Left kidney (tissue), 8 donors: ENCODE measurements at places on chromosomes 5 and 9.
A peak's percentile ranks its signal among the peaks of the same experiment; 100 is the strongest.

DNA sequence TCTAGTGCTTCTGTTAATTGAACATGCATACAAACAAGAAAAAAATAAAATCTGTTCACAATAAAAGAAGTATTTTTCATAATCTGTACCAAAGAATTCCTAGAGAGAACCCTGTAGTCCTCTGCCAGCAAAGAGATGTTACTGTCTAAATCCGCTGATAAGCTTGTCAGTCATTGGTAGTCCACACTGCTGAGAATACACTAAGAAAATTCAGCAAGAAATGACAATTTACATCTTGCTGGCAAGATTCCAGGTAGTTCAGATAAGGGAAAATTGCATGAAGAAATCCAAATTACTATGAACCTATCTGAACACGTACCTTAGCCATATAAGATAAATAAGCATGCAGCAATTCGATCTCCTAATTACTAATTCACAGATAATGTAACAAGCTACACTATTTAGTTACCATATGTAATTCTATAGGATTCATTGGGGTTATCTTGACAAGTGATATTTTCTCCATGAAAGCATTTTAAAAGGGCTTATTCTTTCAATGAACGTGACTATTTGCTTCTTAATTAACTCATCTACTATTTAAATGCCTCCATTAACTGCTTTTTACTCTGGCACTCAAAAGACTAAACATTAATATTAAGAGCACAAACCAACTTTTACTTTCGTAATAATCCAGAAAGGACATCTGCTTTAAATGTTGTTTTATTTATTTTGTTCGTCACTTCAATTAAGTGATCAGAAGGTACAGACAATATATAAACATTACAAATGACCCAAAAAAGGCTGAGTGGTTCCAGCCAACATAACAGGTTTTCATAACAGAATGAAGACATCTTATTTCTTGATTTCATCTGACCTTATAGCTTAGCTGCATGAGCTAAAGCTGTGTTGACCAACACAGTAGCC is 9.7 kb downstream of the MPDZ start:
- DNase-seq = no peak

DNA sequence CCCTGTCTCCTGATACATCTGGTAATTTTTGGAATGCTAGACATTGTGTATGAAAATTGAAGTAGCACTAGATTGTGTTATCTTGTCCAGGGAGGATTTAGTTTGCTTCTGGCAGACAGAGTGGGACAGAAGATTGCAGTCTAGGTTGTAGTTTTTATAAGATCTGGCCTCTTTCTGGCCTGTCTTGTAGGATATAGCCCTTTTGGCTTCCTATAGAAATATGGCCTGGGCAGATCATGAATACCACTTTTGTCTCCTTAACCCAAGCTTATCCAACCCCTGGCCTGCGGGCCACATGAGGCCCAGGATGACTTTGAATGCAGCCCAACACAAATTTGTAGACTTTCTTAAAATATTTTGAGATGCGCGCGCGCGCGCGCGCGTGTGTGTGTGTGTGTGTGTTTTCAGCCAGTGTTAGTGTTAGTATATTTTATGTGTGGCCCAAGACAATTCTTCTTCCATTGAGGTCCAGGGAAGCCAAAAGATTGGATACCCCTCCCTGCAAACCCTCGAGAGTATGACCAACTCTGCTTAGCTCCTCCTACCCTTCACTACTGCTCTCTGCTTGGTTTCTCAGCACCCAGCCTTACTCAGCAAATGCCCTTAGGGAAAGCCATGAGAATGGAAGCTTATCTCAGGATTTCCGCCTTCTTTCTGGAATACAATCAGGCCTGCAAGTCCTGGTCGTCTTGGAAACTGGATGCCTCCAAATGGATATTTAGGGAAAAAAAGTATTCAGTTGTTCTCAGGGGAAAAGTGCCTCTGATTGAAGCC is 26.5 kb downstream of the ANKRD33B start:
- no peak for DNase-seq

DNA sequence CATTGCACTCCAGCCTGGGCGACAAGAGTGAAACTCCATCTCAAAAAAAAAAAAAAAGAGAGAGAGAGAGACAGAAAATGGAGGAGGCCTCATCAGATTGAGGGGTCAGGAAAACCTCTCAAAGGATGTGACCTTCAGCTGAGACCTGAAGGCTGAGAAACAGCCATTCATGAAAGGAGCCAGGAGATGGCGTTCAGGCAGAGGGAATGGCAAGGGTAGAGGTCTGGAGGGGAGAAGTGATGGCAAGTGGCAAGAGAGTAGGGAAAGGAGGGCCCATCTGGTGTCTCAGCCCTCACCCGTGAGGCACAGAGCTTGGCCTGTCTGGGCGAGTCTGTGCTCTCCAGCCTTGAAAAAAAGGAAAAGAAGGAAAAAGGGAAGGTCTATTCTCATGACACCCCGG is 17.0 kb downstream of the CAMK2A start:
- DNase-seq = no peak

DNA sequence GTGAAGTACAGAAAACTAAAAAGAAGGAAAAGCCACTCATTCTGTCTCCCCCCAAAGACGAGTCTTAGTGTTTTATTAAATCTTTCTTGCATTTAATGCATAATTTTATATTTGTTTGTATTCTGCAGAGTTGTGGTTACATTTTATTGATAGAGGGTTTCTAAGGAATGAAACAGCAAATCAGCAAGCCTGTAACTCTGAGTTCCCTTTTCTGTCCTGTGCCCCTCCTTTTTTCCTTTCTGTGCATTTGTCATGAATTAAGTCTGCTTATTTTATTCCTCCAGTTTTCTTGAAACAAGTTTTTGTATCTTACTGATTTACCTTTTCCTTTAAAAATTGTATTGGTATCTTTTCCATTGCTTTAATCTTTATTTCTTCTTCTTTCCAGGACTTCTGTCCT is 132.8 kb downstream of the MUSK start:
- DNase-seq = no peak

DNA sequence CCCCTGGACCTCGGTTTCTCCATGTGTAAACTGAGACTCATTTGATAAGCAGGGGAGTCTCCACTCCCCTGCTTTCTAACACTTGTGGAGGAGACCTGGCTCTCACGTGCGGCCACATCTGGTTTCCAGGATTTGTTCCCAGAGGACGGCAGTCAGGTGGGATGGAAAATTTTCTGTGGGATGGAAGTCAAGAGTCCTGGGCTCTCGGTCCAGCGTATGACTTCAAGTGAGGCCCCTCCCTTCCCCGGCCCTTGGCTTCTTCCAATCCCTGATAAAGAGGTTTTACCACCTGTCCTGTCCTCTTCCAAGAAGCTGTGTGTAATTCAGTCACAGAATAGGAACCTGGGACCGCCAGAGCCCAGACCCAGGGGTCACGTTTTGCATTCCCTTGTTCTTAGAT is 35.0 kb downstream of the TMOD1 start:
- DNase-seq = no peak

DNA sequence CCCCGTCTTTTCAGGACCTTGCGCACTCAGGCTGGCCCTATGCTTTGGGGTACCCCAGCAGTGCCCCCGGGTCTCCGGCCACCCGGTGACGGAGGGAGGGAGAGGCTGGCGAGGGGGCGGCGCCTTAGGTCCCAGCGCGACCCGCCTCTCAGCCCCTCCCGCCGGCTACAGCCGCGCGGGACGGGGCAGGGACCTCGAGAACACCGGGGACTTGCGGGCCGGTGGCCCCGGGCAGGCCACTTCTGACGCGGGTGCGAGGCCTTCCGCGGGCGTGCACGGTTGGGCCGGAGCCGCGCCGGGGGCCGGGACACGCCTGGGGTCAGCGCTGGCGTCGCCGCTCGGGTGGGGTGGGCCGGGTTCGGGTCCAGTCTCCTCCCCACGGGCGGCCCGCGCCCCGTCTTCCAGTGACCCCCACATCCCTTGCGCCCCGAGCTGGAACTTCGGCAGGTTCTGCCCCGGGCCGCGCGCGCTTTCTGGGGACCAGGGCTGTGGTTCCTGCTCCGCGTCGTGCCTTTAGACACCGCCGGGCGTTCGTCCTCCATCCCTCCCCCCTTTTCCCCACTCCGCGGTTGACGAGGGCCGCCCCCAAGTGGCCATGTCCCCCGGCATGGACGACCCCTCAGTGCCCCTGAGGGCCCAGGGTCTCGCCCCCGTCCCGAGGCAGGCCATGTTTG is 3.8 kb upstream of the SQSTM1 start:
- no peak for DNase-seq

- no peak for DNase-seq
Observed at GRCh38 chr5:59843511-59844213, 49.9 kb downstream of the PDE4D start.

GRCh38 chr9:114275246-114276004 is 47.5 kb upstream of the ORM1 start:
- DNase-seq = no peak

GRCh38 chr5:139696894-139697658 is 48.9 kb downstream of the CXXC5 start:
- DNase-seq = peak; percentile 82

DNA sequence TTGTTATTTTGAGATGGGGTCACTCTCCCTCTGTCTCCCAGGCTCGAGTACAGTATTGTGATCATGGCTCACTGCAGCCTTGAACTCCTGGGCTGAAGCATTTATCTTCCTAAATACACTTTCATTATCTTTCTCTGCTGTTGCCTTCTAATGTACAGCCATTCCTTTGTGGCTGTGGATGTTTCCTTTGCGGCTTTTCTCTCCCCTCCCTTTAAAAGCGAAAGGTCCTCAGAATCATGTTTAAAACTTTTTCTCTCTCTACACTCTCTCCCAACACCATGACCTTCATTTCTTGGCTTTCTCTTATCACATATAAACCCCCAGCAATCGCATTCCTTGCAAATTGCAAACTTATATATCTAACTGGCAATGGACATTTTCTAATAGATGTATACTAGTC is 1.6 kb downstream of the IFNA2 start:
- no peak for DNase-seq

- no peak for DNase-seq
Observed at GRCh38 chr5:95763941-95764340, 32.8 kb downstream of the RHOBTB3 start.

GRCh38 chr5:61673007-61673735 is 341.1 kb downstream of the ZSWIM6 start:
- peak; percentile 57 for DNase-seq

DNA sequence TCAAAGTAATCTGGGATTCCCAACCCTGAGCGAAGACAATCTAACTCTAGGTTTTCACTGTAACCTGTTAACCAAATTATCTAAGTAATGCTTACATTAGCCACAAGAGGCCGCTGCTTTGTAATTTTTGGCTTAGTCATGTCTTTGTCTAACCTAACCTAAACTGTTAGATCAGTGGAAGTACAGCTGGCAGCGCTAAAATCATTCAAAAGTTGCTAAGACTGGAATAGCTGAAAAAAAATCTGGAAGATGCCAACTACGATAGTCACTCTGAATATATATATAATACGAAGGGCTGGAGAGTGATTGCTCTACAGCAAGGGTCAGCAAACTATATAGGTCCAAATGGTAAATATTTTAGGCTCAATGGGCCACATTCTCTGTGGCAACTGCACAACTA is 60.2 kb downstream of the FBXO38 start:
- DNase-seq = peak; percentile 69

DNA sequence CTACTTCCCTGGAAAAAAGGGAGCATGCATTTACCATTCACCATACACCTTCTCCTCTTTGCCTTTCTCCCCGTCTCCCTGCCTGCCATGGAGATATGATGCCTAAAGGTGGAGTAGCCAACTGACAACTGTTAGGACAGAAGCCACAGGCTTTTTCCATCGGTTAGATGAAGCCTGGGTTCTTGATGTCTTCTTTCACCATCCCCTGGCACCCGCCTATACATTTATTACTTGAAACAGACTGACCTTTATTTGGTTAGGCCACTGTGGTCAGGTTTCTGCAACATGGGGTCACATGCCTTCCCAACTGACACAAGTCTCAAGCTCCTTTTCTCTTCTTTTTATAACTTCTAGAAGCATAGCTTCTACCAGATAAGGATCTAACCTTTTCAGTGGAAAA is 7.1 kb downstream of the LCP2 start:
- DNase-seq = no peak

DNA sequence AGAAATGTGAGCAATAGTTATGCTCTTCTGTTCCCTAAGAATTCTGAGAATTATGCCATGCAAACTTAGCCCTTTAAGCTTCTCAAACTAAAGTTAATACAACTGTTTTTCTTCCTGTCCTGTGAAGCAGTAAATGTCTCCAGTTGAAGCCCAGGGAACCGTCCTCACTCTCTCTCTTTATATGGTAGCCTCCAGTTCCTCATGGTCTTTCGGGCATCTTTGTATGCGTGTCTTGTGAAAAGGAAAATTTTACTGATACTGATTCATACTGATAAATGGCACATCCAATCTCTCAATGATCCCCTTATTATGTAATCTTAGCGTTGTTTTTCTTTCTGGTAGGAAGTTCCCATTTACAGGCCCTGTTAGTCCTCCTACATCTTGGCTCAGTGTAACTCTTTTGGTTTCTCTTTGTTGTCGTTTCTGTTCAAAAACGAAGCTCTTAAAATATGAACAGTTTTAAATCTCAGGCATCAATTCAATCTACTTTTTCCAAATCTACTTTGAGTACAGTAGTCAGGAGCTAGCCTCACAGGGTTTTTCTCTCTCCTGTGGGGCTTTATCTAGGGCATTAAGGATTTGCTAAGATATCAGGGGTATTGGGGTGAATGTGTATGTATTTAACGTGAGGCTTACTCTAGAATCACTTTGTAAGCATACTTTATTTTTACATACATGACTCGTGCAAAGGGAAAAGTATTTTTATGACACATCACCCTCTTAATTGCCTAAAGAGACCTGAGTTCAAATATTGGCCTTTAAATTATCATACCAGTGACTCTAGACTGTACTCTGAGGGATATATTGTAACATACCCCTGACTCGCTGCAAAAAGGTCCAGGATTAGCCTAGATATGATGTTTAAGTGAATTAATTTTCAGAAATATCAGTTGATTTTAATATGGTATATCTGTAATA is 258.0 kb downstream of the NR3C1 start:
- no peak for DNase-seq

GRCh38 chr5:14415698-14416074 is 165.9 kb upstream of the OTULINL start:
- no peak for DNase-seq
